ENCODE measurements at places on chromosomes 1 and 21. TPM values are rescaled to one million over a fixed set of nuclear protein-coding genes. Genes with fewer than 3 reads are reported as not detected.

The TRAPPC3 gene
- 80.9 TPM for total RNA-seq

The USH2A gene
- not detected for total RNA-seq

The LAD1 gene
- 238 TPM for total RNA-seq

The TRIM46 gene
- not detected for total RNA-seq

The FAM78B gene
- not detected for total RNA-seq

The ZNF683 gene
- not detected for total RNA-seq

The PADI2 gene
- total RNA-seq = 3.8 TPM

The NPHS2 gene
- not detected for total RNA-seq

The ARHGEF10L gene
- total RNA-seq = 56.1 TPM

The CPT2 gene
- total RNA-seq = 21.4 TPM

The OR10J1 gene
- total RNA-seq = not detected

The PADI1 gene
- total RNA-seq = 16.3 TPM

The FAM163A gene
- not detected for total RNA-seq

The CFHR1 gene
- not detected for total RNA-seq

The OR2L8 gene
- total RNA-seq = not detected

The RAB7B gene
- 9.0 TPM for total RNA-seq

All from HT-29 (cell line).